ENCODE measurements at places on chromosomes 12 and 14.

GRCh38 chr12:6333566-6333965, 8.3 kb downstream of the TNFRSF1A start:
- ATAC-seq = peak; percentile 5

DNA sequence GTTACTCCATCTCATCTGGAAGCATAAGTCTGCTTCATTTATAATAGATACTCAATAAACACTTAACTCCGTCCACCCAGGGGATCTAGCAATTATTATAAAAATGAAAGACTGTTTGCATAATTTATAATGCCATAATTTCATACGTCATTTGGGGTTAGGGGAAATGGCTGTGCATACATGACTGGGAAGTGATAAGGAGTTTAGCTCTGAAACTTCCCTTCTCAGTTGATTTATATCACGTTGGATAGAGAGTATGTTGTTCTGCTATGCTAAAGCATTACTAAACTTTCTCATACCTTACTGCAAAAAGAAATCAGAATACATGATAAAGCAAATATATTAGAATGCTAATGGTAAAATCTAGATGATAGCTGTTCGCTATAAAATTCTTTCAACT, 90.4 kb upstream of the DYNC1H1 start:
- no peak for ATAC-seq

DNA sequence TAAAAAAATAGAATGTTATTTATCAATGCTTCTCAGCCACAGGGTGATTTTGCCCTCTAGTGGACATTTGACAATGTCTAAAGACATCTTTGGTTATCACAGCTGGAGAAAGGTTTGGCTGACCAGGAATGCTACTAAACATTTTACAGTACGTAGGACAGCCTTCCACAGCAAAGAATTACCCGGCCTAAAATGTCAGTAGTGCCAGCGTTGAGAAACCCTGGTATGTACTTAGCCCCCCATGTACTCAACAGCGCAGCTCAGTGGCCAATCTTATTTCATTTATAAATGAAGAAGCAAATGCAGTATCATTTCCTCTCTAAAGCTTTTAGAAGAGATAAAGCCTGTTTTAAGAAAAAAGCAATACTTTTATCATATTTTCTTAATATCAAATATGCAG, 5.8 kb downstream of the MARK3 start:
- ATAC-seq = peak; percentile 79

DNA sequence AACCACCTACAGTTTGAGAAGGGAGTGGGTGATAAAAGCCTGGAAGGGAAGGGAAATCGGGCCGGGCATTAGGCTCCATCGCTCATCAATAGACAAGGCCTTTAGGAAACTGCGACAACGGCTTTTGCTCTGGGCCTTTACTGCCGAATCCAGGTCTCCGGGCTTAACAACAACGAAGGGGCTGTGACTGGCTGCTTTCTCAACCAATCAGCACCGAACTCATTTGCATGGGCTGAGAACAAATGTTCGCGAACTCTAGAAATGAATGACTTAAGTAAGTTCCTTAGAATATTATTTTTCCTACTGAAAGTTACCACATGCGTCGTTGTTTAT, 261 bp upstream of the RNU7-1 start:
- ATAC-seq = peak; percentile 69

- ATAC-seq = peak; percentile 89
Measured at GRCh38 chr12:19575337-19576243, 136.3 kb downstream of the AEBP2 start.

- peak; percentile 80 for ATAC-seq
Measured at GRCh38 chr12:104219908-104220404, 4.4 kb downstream of the TXNRD1 start.

- peak; percentile 88 for ATAC-seq
Measured at GRCh38 chr14:77638771-77639171, 22.3 kb upstream of the SPTLC2 start.

DNA sequence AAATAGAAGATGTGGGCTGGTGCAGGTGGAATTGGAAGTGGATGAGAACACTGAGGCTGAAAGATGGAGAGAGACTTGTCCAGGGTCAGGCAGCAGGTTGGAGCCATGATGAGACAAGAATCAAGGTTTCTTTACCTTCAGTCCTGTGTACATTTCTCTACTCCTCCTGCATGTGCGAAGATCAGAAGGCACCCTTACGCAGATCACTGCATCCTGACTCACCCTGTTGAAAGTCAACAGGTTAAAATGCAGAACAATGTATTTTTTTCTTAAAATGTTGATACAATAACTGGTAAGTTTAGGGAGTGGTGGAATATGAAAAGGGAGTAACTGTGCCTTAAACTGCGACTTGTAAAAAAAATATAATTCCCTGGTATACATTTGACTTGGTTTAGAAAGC, 47.8 kb downstream of the TESPA1 start:
- no peak for ATAC-seq

DNA sequence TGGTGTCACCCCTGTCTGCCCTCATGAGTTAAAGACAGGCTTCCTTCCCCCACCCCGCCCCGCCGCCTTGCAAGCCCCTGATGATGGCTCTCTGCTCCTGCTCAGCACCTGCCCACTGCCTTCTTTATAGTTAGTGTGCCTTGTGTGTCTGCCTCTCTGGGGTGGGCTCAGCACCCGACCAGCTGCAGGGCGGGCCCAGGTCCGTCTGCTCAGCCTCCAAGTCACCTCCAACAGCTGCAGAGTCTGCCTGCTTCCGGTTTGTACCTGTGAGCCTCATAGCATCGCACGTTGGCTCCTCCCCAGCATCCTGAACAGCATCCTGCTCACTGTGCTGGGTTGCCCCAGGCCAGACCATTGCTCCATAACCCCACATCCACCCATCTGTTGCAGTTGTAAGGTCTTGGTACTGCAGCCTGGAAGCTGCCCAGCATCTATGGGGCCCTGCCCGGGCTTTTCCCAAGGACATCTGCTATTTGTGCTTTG, 3.5 kb downstream of the TGFB3 start:
- no peak for ATAC-seq

DNA sequence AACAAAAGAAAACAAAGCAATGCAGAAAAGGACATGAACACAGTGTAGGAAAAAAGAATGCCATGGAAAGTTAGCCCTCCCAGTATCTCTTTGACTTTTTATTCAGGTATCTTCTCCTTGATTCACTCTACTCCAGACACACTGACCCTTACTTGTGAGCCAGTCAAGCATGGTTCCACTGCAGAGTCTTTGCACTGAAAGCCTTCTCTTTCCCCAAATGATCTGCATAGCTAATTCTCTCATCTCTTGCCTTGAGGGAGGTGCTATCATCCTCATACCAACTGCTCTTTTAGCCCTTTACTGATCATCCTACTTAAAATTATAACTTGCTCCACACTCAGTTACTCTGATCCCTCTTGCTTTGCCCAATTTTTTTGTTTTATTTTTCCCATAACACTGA, 101.2 kb upstream of the SLC16A7 start:
- ATAC-seq = no peak

- ATAC-seq = no peak
Measured at GRCh38 chr12:48038085-48038484, 33.8 kb upstream of the COL2A1 start.

DNA sequence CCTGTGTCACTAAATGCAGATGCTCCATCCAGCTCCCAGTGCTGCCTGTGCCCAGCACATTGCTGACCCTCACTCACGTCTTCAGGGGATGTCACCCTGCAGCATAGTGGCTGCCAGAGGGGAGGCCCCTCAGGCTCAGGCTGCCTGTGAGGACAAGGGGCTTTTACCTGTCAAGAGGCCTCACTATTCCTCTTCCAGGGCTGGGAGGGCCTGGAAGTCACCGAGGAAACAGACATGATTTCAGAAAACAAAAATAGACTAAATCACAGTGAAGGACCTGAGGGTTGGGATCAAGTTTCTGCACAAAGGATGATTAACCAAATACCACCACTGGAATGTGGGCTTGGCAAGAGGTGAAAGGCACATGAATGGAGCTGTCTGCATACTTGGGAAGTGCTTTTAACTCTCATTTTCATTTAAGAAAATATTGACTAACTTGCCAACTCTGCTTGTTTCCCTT, 1202.3 kb downstream of the BCL11B start:
- ATAC-seq = no peak

GRCh38 chr12:48542300-48542928, 17.0 kb downstream of the OR8S1 start:
- ATAC-seq = peak; percentile 76

- ATAC-seq = peak; percentile 84
Measured at GRCh38 chr14:72904840-72905561, 11.1 kb upstream of the DPF3 start.

- no peak for ATAC-seq
Measured at GRCh38 chr14:85402569-85403162, 127.3 kb upstream of the FLRT2 start.

DNA sequence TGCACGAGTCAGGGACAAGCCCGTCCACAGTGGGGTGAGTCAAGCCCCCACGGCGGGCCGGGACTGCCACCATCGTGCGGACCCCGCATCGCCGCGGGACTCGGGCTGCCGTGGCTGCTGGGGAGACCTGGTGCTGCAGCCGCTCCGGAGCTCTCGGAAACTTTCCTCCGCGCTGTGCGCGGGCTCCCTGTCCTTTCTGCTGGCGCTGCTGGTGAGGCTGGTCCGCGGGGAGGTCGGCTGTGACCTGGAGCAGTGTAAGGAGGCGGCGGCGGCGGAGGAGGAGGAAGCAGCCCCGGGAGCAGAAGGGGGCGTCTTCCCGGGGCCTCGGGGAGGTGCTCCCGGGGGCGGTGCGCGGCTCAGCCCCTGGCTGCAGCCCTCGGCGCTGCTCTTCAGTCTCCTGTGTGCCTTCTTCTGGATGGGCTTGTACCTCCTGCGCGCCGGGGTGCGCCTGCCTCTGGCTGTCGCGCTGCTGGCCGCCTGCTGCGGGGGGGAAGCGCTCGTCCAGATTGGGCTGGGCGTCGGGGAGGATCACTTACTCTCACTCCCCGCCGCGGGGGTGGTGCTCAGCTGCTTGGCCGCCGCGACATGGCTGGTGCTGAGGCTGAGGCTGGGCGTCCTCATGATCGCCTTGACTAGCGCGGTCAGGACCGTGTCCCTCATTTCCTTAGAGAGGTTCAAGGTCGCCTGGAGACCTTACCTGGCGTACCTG, 1.1 kb downstream of the PDE3A start:
- ATAC-seq = peak; percentile 77

DNA sequence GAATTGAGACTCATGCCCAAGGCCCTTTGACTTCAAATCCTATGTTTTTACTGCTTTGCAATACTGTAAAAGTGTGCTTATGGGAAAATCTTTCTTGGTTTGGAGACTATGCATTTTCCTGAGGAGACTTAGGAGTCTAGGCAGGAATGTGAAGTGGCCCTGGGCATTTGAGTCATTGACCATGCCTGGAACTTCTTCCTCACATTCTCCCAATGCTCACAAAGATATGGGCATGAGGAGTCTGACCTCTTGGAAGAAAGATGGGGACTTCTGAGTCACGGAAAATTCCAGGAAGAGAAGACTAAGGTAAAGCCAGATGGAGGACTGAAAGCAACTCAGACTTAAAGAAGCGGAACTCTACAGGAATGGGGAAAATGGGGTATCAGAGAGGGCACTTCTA, 38.2 kb upstream of the ZNF641 start:
- no peak for ATAC-seq

GRCh38 chr12:130981074-130981742, 27.5 kb downstream of the ADGRD1 start:
- ATAC-seq = no peak

GRCh38 chr14:99892406-99892805, 99.2 kb downstream of the EML1 start:
- no peak for ATAC-seq

DNA sequence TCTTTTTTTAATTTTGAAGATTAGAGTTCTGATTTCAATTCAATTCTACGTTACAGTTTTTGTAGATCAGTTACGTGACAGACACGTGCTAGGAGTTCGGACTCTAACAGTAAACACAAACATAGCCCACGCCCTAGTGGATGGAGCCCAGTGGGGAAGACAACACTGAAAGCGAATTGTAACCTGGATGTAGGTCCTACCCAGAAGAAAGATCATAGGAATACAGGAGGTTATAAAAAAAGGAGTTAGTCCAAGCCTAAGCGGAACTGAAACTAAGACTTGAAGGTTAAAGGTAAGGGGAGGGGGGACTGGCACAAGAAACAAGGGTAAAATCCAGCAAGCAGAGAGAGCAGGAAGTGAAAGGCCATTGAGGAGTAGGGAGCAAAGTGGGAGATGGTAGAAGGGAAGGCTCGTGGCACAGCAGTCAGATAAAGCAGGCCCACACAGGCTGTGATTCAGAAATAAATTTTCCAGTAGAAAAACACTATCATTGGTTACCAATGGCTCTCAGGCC, 15.7 kb upstream of the CRY1 start:
- ATAC-seq = no peak

DNA sequence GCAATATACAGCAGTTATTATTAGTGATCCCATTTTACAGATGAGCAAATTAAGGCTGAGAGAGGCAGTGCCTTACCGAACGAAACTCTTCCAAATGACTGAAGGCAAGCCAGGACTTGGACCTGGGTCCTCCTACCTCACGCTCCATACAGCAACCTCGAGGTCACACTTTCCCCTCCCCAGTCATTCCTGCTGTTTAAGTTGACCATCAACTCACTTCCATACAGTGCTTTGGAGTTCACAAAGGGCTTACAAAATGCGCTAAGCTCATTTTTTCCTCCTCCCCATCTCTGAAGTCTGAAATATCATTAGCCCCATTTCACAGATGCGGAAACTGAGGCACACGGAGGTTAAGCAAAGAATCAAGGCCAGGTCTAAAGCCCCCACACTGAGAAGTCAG, 4.3 kb downstream of the HNF1A start:
- ATAC-seq = no peak

DNA sequence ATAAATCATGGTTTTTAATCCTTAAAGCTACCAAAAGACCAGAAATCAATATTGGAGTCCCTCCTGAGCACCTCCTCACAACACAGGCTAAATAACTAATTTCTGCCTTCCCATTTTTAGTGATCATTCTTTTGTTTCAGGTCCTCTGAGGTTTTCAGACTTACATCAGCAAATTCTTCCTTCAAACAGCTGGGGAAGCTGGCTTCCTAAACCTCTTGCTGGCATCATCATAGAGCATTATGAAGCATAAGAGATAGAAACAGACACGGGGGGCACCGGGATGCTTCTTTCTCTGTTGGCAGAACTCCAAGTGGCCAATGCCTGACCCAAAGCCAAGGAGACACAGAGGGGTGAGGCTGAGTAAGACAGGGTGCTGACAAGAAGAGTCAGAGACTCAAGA, 47.9 kb upstream of the DBX2 start:
- ATAC-seq = no peak

DNA sequence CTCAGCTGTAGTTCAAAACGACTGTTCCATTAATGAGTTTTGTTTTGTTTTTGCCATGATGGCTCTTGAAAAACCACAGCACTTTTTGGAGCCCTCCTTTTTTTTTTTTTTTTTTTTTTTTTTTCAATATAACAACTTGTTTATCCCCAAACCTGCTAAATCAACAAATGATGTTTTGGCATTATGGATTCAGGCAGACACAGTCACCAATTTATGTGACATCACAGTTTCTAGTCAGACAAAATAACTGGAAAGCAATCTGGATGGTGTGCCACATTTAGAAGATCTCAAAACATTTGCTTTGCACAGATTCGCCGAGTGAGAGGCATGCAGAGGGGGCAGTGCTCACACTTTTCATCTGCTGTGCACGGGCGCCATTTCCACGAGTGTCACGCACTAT, 7.9 kb upstream of the RFLNA start:
- no peak for ATAC-seq
